Karpas-422 (cell line): ENCODE measurements at places on chromosomes 6 and 20. TPM values are rescaled to one million over a fixed set of nuclear protein-coding genes. Genes with fewer than 3 reads are reported as not detected.

DNA sequence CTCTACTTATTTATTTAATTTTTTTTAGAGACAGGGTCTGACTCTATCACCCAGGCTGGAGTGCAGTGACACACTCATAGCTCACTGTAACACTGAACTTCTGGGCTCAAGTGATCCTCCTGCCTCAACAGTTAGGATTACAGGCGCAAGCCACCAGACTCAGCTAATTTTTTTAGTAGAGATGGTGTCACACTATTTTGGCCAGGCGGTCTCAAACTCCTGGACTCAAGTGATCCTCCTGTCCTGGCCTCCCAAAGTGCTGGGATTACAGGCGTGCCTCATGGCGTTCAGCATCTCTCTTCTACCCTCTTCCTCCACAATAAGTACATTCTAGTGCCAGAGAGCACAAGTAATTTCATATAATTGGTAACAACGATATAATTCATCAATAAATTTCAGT, 5.5 kb downstream of the SSR1 start:
- H3K27ac ChIP-seq = no peak overlapping the region
- H3K4me3 ChIP-seq = no peak overlapping the region
- peaks cover 67% of the 10 kb centered on the region for H3K36me3 ChIP-seq
- H3K27me3 ChIP-seq = no peaks in the 10 kb centered on the region
- DNase-seq = no peak

GRCh38 chr20:37071481-37071911, 24.3 kb downstream of the RBL1 start:
- H3K4me3 ChIP-seq = no peak overlapping the region
- H3K27me3 ChIP-seq = no peaks in the 10 kb centered on the region
- peak overlapping the region; percentile 88 for H3K27ac ChIP-seq
- peaks cover 28% of the 10 kb centered on the region for H3K36me3 ChIP-seq
- peaks cover 42% of the 10 kb centered on the region for H3K4me1 ChIP-seq

DNA sequence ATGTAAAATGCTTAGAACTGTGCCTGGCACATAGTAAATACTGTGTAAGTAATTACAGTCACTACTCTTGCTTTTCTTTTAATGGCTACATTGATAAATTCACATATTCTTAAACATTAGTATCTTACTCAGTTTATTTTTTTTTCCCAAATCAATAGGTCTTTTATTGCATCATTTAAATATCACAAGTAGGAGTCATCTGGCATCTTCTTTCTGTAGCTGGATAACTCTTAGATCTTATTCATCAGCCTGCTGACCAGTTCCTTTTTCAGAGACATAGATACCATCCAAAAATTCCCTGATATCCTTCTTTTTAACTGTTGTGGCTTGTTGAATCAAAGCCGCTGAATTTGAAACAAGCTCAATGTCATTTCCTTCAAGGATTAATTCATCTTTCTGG, 20.0 kb upstream of the PHF3 start:
- H3K27me3 ChIP-seq = no peaks in the 10 kb centered on the region
- no peak for DNase-seq
- H3K36me3 ChIP-seq = no peaks in the 10 kb centered on the region
- H3K4me3 ChIP-seq = no peak overlapping the region

TDRD6 gene
- 3.5 and 5.4 TPM in 2 replicates for total RNA-seq

- H3K36me3 ChIP-seq = no peaks in the 10 kb centered on the region
- no peak overlapping the region for H3K27ac ChIP-seq
- H3K4me1 ChIP-seq = peaks cover 3% of the 10 kb centered on the region; the same call in 1 of the 2 replicates
- no peaks in the 10 kb centered on the region for H3K27me3 ChIP-seq
- DNase-seq = peak; percentile 91
Observed at GRCh38 chr20:57346477-57346876, 4.6 kb upstream of the RAE1 start.

DNA sequence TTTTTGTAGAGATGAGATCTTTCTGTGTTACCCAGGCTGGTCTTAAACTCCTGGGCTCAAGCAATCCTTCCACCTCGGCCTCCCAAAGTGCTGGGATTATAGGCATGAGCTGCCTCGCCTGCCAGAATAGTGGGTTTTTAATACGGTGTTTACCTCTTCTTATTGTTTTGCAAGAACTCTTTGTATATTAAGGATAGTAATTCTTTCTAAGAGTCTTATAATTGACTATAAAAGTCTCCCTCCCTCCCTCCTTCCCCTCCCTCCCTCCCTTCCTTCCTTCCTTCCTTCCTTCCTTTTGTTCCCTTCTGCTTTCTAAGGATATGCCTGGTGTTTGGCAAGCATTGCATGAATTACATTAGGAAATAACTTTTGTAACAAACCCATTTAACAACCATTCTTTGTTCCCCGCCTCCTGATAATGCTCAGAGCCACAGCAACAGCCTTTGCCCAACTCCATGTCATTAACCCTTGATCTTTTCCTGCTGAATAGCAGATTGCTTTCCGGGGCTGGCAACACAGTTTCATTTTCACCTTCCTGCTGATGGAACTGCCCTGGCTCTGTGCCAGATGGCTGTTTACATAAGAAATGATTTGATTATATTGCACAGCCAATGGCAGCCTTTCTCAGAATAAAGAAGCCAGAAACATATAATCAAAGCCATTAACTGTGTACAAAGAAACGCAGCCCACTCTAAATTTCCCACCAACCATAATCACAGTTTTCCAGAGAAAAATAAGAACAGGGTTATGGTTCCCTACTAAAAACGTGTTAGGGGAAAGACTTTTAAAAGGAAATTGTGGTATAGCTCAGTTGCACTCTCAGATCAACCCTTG, 143.7 kb upstream of the PTPN1 start:
- H3K27ac ChIP-seq = no peak overlapping the region
- no peak for DNase-seq
- no peaks in the 10 kb centered on the region for H3K27me3 ChIP-seq
- no peak overlapping the region for H3K4me3 ChIP-seq
- H3K4me1 ChIP-seq = no peaks in the 10 kb centered on the region
- no peaks in the 10 kb centered on the region for H3K36me3 ChIP-seq

RXRB gene
- total RNA-seq = 26.2 and 31.1 TPM in 2 replicates

PET117 gene
- 4.9 and 12.2 TPM in 2 replicates for total RNA-seq

SYTL3 gene
- total RNA-seq = 0.41 and 2.2 TPM in 2 replicates

SYS1 gene
- 18.6 and 34.5 TPM in 2 replicates for total RNA-seq

DNA sequence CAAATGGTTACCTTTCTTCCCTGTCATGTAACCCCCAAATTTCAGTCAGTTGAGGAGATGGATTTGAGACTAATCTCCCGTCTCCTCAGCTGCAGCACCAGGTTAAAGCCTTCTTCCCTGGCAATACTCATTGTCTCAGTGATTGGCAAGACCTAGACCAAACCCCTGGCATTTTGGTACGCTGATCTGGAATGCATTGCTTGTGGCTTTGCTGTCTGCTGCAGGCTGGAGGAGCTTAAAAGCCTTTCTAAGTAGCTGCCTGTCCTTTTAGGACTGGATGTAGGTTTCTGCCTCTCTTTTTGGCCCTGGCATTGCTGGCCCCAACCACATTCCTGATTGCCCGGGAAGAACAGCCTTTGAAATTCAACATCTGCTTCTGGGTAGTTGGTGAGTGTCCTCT, 729.6 kb upstream of the GJE1 start:
- no peak overlapping the region for H3K27ac ChIP-seq
- no peaks in the 10 kb centered on the region for H3K27me3 ChIP-seq
- no peaks in the 10 kb centered on the region for H3K36me3 ChIP-seq
- DNase-seq = peak; percentile 33
- H3K4me3 ChIP-seq = no peak overlapping the region

GRCh38 chr6:161204866-161205557, 68.8 kb downstream of the AGPAT4 start:
- peaks cover 5% of the 10 kb centered on the region; the same call in 1 of the 2 replicates for H3K4me1 ChIP-seq
- H3K27me3 ChIP-seq = no peaks in the 10 kb centered on the region

GRCh38 chr6:149055195-149055899, 262.2 kb upstream of the TAB2 start:
- no peaks in the 10 kb centered on the region for H3K27me3 ChIP-seq
- no peak overlapping the region for H3K4me3 ChIP-seq
- H3K27ac ChIP-seq = no peak overlapping the region

GRCh38 chr6:118722829-118723813, 71.7 kb upstream of the CEP85L start:
- H3K36me3 ChIP-seq = no peaks in the 10 kb centered on the region
- no peaks in the 10 kb centered on the region for H3K27me3 ChIP-seq
- H3K4me1 ChIP-seq = peaks cover 39% of the 10 kb centered on the region
- H3K4me3 ChIP-seq = no peak overlapping the region

GRCh38 chr6:168641446-168641845, 200.5 kb downstream of the SMOC2 start:
- H3K27me3 ChIP-seq = no peaks in the 10 kb centered on the region
- no peak overlapping the region for H3K4me3 ChIP-seq
- no peak for DNase-seq

- H3K27ac ChIP-seq = no peak overlapping the region
- no peaks in the 10 kb centered on the region for H3K4me1 ChIP-seq
- H3K4me3 ChIP-seq = no peak overlapping the region
- no peak for DNase-seq
- no peaks in the 10 kb centered on the region for H3K36me3 ChIP-seq
Observed at GRCh38 chr6:82507112-82507511, 143.5 kb downstream of the TPBG start.

- H3K36me3 ChIP-seq = no peaks in the 10 kb centered on the region
- DNase-seq = no peak
- H3K4me1 ChIP-seq = no peaks in the 10 kb centered on the region
- no peak overlapping the region for H3K27ac ChIP-seq
- H3K27me3 ChIP-seq = 0 out of 2 replicates have a peak, but pooled peaks cover 3% of the 10 kb centered on the region
Observed at GRCh38 chr6:12969966-12970365, 253.4 kb downstream of the PHACTR1 start.

GRCh38 chr6:16803294-16804200, 42.3 kb upstream of the ATXN1 start:
- H3K36me3 ChIP-seq = no peaks in the 10 kb centered on the region
- H3K4me3 ChIP-seq = no peak overlapping the region
- H3K27me3 ChIP-seq = no peaks in the 10 kb centered on the region
- no peaks in the 10 kb centered on the region for H3K4me1 ChIP-seq
- H3K27ac ChIP-seq = no peak overlapping the region
- DNase-seq = no peak

- H3K4me3 ChIP-seq = no peak overlapping the region
- no peaks in the 10 kb centered on the region for H3K36me3 ChIP-seq
- no peaks in the 10 kb centered on the region for H3K4me1 ChIP-seq
- no peaks in the 10 kb centered on the region for H3K27me3 ChIP-seq
- DNase-seq = peak; percentile 61
Observed at GRCh38 chr20:54668271-54669039, 193.1 kb downstream of the DOK5 start.

- no peaks in the 10 kb centered on the region for H3K27me3 ChIP-seq
- H3K4me1 ChIP-seq = no peaks in the 10 kb centered on the region
- no peak overlapping the region for H3K27ac ChIP-seq
- no peak for DNase-seq
- no peak overlapping the region for H3K4me3 ChIP-seq
Observed at GRCh38 chr6:140576004-140576555, 1201.6 kb upstream of the CITED2 start.

DNA sequence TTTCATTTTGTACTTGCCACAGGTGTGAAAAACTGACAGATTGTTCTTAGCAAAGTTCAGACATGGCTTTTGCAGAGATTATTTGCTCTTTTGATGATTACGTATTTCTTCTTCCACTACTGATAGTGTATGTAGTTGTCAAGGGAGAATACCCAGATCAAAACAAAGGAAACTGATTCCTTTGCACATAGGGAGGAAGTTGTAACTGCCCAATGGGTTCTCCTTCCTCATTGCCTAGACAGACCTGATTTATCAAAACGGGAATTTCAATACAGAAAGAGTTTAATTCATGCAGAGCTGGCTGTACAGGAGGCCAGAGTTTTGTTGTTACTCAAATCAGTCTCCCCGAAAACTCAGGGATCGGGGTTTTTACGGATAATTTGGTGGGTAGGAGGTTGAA, 214.7 kb downstream of the BCAS1 start:
- no peak overlapping the region for H3K4me3 ChIP-seq
- no peaks in the 10 kb centered on the region for H3K36me3 ChIP-seq
- H3K4me1 ChIP-seq = no peaks in the 10 kb centered on the region
- no peaks in the 10 kb centered on the region for H3K27me3 ChIP-seq
- no peak overlapping the region for H3K27ac ChIP-seq

DNA sequence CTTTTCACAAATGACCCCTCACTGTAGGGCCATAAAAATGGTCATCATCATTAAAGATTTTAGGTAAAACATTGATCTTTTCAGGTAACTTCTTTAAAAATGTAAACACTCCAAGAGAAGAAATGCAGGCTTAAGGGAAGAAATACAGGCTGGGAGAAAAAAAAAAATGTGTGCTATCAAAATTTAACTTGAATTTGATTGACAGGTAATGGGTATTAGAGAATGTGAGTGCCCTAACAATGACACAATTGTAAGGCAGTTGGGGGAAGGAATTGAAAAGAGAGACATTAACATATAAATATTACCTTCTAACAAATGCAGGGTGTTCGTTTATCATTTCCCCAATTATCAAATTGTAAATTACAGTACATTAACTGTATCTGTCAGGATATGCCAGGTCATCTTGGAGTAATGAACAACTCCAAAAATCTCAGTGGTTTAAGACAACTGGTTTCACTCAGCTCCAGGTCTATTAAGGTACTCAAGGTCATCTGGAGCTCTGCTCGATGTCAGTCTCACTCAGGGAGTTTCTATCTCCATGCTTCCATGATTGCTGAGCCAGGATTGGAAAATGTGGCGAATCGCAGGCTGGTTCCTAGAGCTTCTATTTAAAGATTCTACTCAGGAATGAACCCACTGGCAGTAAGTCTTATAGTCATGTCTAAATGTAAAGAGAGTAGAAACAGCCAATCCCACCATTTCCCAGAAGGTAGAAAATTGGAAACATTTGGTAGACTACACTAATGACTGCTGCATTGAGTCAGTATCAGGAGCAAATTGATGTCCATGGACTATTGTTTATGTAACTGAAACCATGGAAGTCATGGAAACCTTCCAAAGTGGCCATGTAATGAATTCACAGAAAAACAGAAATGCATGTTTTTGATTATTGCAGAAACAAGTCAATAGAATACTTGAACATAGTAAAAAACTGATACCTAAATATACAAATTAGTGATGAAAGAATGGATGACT, 55.6 kb downstream of the FRK start:
- no peaks in the 10 kb centered on the region for H3K36me3 ChIP-seq
- H3K27ac ChIP-seq = no peak overlapping the region
- H3K4me1 ChIP-seq = no peaks in the 10 kb centered on the region

DNA sequence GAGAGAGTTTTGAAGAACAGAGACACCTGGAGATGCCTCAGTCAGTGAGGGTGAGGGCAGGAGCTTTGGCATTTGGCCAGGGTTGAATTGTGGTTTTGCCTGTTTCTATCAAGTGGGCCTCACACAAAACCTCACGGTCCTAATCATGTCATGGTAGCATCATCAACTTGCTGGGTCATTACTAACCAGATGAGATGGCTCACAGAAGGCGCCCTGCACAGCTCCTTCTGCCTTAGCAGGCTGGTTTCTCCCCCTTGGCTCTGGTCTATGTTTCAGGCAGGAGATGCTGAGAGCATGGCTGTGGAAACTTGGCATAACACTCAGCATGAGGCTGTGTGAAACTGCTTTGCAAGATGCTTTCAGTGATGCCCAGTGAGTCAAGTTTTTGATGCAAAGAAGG, 99.3 kb downstream of the LRRC1 start:
- peaks cover 5% of the 10 kb centered on the region for H3K4me1 ChIP-seq
- no peaks in the 10 kb centered on the region for H3K27me3 ChIP-seq
- H3K36me3 ChIP-seq = no peaks in the 10 kb centered on the region
- DNase-seq = no peak
- no peak overlapping the region for H3K4me3 ChIP-seq

UST gene
- total RNA-seq = 0.15 TPM in 1 of 2 replicates, not detected in the other

PLG gene
- 0.32 TPM in 1 of 2 replicates, not detected in the other for total RNA-seq
